Activated CD4-positive, alpha-beta T cell treated with anti-CD3 and anti-CD28 coated beads, Interleukin-2, amount 50 U/mL, for 1 hour (primary cell): ENCODE measurements at places on chromosomes 2 and 18.

DNA sequence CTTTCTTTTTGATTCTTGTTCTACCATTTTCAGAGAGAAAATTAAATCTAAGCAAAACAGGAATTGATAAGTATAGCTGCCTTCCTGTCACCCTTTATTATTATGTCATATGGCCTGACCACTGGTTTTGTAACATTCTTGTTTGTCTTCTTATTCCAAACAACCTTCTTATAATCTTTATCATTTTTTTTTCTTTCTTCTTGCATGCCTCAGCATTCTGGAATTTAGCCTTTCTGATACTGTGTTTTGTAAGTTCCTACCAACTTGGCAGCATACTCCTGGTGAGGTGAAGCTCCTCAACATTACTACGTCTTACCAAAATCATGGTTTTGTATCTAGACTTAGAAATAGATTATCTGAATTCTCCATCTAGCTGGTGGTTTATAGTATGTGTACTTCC is 199.2 kb downstream of the CAMKMT start:
- no peak for DNase-seq

- DNase-seq: no peak
These were observed 57.2 kb upstream of the PXDN start for GRCh38 chr2:1801541-1801940.

DNA sequence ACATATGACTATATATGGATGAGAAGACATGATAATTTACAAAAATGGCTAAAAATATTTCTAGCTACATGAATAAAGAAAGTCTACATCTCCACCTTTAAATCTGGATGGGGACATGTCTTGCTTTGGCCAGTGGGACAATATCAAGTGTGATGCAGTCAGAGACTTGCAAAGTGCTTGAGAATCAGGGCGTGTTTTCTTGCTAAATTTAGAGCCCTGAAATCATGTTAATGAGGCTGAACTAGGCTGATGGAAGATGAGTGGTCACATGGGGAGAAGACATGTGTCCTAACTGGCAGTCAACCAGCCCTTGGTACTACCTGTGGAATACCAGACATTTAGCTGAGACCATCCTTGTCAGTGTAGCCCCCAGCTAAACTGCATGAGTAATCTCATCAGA is 278.5 kb upstream of the RGPD4 start:
- DNase-seq: no peak

GRCh38 chr2:210389856-210390255 is 74.9 kb upstream of the MYL1 start:
- no peak for DNase-seq

GRCh38 chr18:6132751-6133368 is 237.5 kb upstream of the TMEM200C start:
- DNase-seq: no peak

DNA sequence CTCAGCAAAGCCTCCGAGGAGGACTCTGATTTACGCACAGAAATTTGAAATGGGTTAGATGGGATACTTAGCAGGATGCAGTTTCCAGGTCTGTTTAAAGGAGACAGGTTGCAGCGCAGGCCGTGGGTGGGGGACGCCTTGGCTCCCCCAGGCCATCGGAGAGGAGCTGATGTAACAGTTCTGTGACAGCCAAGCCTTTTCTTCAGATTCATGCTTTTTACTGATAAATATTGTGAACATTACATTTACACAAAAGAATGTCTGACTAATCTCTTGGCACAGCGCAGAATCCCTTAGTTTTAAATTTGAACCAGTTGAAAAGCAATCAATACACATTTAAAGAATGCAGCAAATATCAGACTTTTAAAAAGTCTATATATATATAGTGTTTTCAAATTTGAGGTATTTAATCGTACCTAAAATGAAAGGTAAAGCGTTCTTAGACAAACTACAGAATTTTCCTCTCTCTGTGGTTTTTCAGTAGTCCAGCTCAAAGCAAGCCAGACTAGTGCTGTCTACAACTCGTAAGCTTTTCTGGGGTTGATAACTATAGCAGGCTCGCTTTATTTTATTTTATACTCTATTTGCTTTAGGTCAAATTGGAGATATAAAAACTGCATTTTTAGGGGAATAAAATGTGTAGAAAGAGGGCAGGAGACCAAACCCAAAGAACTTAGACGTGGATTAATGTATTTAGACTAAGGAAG is 221.9 kb downstream of the PIEZO2 start:
- DNase-seq: no peak

- no peak for DNase-seq
These were observed 88.4 kb upstream of the CAVIN2 start for GRCh38 chr2:191935247-191935646.

DNA sequence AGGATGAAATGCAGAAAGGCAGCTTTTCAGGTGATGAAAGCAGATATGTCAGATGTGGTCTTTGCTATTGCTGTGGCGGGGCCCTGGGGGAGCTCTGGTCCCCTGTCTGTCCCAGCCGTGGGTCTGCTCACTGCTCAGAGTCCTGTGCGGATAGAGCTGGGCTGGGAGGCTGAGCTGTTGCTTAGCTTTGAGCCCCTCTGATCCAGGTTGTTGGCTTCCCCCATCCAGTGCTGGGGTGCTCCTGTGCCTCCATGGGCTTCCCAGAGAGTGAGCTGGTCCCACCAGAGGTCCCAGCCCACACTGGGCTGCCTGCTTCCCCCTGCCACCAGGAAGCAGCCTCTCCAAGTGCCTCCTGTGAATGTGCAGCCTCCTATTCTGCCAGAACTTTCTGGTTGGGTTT is 55.4 kb downstream of the SH3RF3 start:
- no peak for DNase-seq

GRCh38 chr2:10548626-10549025 is 100.5 kb upstream of the ODC1 start:
- DNase-seq: no peak

- no peak for DNase-seq
These were observed 134.7 kb upstream of the CCDC150 start for GRCh38 chr2:196504788-196505187.

DNA sequence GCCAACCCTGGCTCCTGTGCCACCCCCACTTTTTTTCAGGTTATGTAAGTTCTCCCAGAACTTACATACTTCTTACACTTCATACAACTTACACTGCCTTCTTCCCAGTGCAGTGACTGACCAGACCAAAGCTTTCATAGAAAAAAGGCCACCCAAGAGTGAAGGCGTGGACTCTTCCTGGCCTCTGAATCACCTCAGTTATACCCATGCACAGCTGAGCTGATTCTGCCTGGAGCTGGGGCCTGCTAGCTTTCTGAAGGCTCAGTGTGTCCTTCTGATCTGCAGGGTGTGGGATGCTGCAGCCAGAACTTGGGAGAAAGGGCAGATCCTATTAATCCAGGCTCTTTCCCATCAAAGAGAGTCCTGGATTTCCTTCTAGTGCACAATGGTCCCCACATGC is 216.1 kb downstream of the TTC32 start:
- no peak for DNase-seq

- DNase-seq: no peak
These were observed 694.7 kb downstream of the ARHGAP15 start for GRCh38 chr2:143823876-143824275.

DNA sequence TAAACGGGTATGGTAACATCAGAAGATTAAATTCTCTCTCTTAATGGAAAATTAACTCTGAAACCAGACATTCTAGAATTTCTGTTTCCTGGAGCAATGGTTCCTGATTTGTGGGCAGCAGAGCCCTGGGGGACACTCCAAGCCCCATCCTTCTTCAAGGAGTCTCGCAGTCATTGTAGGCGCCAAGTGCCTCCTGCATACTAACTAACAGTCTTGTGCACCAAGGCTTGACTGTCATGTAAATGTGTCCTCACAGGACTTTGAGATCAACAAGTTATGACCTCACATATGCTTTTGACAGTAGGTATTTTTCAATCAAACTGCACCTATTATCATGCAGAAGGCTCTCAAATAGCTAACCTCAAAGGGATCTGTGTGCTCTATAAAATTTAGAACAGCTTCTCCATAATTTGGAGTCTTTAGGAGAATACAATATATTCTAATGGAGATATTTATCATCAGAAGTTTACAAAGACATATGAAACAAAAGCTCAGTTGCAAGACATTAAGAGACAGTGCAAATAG is 52.1 kb upstream of the COPS8 start:
- no peak for DNase-seq

- DNase-seq: no peak
These were observed 583.0 kb downstream of the IRS1 start for GRCh38 chr2:226216575-226216974.

- no peak for DNase-seq
These were observed 184.7 kb downstream of the NEDD4L start for GRCh38 chr18:58228762-58229161.

DNA sequence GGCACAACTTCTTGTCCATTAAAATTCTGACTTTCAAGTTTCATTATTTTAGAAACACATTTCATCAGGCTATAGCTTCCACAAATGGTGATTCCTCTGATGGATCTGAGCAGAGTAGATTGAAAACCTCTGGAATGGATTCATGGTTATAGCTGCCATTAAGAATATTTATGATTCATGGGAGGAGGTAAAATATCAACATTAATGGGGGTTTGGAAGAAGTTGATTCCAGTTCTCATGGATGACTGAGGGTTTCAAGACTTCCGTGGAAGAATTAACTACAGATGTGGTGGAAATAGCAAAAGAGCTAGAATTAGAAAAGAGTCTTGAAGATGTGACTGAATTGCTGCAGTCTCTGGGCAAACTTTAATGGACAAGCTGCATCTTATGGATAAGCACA is 797.4 kb downstream of the SUCLG1 start:
- no peak for DNase-seq

GRCh38 chr2:113276761-113277425 is 1.8 kb downstream of the PAX8 start:
- DNase-seq: no peak

DNA sequence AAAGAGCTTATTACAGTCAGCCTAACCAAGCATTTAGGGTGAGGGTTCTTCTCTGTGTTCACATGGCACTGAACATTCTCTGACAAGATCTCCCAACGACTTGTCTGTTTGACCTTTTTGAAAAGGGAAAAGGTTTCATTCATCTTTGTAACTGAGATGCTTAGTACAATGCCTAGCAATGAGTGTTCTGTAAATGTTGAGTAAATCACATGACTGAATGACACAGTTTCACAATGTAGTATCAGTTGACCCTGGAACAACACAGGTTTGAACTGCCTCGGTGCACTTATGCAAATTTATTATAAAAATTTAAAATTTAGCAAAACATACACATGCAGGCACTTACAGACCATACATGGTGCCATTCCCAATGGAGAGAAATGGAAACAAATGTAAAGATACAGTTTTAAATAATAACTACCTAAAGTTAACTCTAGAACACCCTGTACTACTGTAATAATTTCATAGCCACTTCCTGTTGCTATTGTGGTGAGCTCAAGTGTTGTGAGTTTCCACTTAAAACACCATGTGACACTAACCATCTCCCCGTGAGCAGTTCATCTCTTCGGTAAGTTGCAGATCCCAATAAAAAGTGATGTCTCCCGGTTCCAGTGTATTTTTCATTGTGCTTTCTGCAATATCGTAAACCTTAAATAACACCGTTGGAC is 34.1 kb upstream of the VWC2L start:
- DNase-seq: no peak

- DNase-seq: no peak
These were observed 42.1 kb downstream of the IMPA2 start for GRCh38 chr18:12023375-12023774.

DNA sequence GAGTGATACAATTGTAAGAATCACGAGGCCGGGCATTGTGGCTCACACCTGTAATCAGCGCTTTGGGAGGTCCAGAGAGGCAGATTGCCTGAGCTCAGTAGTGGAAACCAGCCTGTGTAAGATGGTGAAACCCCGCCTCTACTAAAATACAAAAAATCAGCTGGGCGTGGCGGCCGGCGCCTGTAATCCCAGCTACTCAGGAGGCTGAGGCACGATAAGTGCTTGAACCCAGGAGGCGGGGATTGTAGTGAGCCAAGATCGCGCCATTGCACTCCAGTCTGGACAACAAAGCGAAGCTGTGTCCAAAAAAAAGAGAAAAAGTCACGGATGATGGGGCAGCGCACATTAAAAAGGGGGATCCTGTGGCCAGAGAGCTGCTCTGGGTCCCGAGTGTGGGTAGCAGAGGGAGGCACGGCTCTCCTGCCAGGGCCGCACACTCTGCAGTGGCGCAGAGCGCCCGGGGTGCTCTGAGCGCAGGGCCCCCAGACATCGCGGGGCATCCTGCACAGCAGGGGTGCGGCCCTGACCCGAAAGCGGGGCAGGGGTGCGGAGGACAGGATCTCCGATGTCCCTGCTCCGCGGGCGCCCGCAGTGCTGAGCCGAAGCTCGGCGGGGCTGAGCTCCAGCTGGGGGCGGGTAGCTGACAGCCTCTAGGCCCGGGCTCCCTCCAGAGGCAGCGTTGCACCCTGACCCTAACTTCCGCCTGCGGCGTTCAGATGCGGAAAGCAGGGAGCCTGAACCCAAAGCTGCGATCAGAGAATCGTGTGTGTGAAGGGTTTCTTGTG is 30.4 kb upstream of the RAB6D start:
- no peak for DNase-seq

DNA sequence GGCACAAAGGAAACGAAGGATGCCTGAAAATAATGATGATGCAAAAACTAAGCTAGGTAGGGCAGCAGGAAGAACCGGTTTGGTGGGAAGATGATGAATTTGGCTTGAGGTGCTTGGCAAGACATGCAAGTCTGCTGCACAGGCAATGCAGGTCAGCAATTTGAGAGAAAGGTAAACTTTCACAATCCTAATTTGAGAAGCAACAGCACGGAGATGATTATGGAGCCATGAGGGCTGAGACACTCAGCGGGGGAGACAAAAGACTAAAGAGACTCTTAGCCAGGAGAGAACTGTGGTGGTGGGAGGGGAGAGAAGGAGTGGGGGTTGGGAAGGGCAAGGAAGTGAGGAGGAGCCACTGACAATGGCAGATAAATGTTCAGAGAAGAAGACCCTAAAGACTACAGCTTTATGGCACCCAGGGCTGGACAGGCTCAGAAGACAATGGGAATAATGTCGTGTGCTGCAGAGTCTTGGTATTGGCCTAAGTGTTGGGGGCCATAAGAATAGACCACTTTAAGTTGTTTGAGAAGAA is 19.4 kb upstream of the RNF149 start:
- no peak for DNase-seq

DNA sequence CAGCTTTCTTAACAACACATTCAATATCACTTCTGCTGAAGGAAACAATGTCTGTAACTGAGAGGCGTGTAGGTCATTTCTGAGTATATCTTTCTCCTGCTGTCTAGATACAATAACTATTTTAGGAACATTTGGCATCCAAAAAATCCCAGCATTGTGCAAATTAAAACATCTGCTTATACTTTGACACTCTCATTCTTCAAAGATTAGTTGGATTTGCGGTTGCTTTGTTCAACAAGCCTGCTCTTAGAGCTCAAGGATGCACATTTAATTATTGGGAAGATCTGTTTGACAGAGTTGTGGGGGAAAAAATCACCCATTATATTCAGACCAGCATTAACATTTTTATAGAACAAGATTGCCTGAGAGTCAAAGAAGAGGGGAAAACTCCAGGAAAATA is 449.5 kb upstream of the HNRNPA3 start:
- DNase-seq: no peak

GRCh38 chr2:191376981-191377629 is 131.9 kb downstream of the MYO1B start:
- no peak for DNase-seq

GRCh38 chr2:180033993-180034894 is 27.1 kb upstream of the CWC22 start:
- DNase-seq: no peak
